ENCODE measurements at places on chromosomes 2 and 18.

GRCh38 chr2:96551605-96552314 is 15.2 kb downstream of the ARID5A start:
- no peak for DNase-seq

DNA sequence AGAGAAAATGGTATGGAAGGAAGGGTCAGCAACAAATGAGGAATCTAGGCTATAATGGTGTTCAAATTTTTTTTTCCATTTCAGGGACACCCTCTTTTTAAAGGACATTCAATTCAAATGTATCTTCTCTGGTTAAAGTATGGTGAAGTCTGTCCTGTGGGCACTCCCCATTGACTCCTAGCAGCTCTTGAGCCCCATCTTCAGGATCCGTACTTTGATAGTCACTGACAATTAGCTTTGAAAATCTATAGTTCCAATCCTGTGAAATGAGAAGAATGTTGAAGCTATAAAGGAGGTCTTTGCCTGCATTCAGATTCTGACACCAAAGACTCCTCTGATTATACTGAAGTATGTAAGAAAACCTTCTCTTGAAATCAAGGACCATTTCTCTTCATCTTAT is 43.3 kb downstream of the KCNH7 start:
- no peak for DNase-seq

DNA sequence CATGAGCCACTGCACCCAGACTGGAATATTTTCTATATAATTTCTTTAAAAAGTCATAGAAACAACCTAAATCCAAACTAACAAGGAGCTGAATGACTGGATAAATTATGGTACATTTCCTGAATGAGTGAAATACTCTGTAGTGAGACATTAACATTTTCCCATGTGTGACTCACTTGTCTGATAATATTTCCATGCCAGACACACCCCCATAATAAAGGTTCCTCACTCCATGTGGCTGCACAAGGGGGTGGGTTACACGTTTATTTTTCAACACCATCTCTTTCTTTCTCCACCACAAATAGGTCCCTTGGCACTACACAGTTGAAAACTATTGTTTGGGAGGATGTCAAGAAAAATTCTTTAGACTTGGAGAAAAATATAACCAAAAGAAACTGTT is 266.3 kb upstream of the LYPD1 start:
- no peak for DNase-seq

GRCh38 chr18:75131381-75132000 is 77.4 kb downstream of the PTGR3 start:
- no peak for DNase-seq

DNA sequence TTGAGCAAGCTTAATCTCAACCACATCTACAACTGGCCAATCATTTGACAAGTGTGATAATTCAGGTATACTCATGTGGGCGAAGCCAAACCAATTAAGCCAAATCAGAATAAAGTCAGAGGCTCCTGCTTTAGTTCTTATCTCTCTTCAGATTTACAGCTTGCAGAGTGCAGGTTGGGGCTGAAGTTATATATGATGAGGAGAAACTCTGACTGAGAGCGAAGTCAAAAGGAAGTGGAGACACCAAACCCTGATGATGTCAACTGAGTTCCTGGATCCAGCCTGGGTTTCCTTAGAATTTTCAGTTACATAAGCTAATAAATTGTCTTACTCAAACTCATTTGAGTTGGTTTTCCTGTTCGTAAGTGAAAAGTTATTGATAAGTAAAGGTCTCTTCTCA is 73.9 kb downstream of the ASXL2 start:
- no peak for DNase-seq

- no peak for DNase-seq
These were observed 110.7 kb downstream of the MDH1 start for GRCh38 chr2:63699549-63699839.

DNA sequence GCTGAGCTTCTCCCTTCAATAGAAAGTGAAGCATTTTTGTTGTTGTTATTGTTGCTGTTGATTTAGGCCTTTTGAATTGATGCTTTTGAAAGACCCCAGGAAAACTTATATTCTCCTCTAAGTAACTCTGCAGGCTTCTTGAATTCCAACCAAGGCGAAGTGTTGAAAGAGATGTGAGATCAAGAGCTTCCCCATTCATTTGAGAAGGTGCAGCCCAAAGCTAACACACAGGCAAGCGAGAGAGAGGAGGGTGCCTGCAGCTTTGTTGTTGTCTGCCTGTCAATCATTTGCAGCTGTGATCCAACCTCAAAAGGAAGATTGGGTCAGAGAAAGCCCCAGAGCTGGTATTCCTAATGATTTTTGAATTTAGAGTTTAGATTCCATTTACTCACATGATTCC is 963.6 kb upstream of the CNTNAP5 start:
- no peak for DNase-seq

DNA sequence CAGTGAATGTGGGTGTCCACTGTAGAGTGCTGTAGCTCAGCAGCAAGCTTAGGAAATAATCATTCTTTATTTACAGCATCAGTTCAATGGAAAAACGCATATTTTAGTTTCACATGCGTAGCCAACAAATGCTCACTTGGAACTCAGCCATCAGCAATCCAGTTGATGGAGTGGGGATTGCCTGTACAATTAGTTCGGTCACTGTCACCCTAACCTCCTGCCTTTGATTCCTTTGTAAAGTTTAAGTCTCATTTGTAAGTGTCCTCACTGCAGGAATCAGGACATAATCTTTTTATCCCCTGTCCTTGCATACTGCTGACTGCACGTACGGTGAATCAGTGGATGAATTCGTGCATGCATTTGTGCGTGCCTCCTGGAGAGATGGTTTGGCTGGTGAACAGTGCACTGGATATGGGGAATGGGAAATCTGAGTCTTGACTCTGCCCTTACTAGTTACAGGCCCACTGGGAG is 55.9 kb downstream of the RAB31 start:
- DNase-seq, result no peak

- no peak for DNase-seq
These were observed 51.1 kb upstream of the LGALSL start for GRCh38 chr2:64402876-64403275.

DNA sequence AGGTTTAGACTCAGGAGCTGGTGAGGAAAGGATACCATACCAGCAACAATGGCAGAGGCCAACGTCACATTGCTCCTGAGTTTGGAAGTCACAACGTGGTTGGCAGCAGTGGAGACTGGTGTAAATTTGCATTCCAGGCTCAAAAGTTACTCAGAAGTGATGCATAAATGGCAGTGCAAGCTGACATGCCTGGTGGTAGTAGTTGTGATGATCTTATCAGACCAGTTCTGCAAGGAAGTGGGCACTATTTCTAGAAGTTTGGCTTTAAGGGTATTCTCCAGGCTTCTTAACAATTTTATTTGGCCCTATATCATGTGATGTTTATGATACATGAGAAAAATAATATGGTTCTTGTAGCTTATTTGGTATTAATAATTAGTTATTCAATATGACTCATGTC is 37.8 kb downstream of the CXCR4 start:
- DNase-seq, result no peak

DNA sequence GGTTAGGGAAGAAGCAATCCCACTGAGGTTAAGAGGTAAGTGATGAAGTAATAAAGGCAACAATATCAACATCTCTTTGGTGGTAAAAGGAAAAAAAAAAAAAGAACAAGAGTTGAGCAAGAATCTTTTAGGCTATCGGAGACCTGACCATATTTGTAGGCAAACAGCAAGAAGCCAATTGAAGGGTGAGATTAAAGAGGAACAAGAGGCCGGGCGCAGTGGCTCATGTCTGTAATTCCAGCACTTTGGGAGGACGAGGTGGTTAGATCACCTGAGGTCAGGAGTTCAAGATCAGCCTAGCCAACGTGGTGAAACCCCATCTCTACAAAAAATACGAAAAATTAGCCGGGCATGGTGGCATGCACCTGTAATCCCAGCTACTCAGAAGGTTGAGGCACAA is 11.3 kb downstream of the VPS54 start:
- DNase-seq, result no peak

GRCh38 chr18:6521803-6522418 is 107.2 kb upstream of the L3MBTL4 start:
- no peak for DNase-seq

- peak; percentile 7 for DNase-seq
These were observed 117.4 kb upstream of the CWC22 start for GRCh38 chr2:180124273-180125139.

- DNase-seq, result no peak
These were observed 179.5 kb downstream of the PHLPP1 start for GRCh38 chr18:62894681-62895390.

DNA sequence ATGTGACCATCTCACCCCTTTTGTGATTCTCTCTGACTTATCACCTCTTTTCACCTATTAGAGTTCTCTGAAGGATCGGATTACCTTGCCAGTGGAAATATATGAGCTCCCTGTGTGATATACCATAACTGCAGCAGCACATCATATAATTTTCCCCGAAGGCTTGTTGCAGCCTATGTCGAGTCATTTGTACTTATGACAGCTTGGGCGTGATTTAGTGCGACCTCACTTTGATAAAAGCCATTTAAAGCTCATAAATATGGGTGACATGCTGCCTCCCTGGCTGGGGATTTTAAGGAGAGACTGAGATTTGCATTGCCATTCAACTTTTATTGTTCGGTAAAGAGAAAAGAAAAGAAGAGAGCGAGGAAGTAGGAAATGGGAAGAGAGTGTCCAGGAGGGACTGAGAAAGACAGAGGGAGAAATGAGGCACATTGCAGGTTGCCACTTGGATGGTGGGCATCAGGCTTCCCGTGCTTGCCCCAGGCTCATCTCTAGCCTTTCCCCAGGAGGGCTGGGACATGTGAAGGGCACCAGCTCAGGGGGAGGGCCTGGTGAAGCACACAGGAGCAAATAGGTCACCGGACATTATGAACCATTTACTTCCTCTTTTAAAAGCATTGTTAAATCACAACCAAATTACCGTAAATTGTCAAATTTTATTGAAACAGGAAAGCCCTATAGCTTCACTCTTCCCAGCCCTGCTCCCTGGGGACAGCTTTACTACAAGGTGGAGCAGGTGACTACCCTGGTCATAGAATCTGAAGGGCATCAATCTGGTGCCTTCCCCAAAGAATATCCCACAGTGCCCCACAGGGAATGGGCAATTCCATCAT is 161.3 kb downstream of the SETBP1 start:
- no peak for DNase-seq

GRCh38 chr2:144603334-144603733 is 83.4 kb upstream of the ZEB2 start:
- DNase-seq, result no peak

- DNase-seq, result no peak
These were observed 12.9 kb upstream of the MRO start for GRCh38 chr18:50832754-50833153.

- no peak for DNase-seq
These were observed 61.4 kb upstream of the CCDC195 start for GRCh38 chr2:224777559-224777930.

DNA sequence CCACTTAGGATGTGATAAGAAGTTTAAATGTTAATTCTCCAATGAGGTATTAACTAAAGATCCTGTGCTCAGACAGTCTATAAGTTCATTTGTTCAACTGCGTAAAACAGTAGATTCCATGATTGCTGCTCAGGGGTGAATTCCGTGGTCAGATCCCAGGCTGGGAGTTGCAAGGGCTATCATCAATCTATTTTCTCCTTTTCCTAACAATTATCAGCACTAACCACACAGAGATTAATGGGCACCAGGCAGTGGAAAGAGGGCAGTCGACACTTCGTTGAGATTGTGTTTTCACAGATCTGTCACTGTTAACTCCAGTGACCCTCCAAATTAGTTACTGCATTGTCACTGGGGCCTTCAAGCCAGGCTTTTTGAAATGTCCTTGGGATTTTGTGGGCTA is 154.1 kb upstream of the SPRED2 start:
- no peak for DNase-seq

DNA sequence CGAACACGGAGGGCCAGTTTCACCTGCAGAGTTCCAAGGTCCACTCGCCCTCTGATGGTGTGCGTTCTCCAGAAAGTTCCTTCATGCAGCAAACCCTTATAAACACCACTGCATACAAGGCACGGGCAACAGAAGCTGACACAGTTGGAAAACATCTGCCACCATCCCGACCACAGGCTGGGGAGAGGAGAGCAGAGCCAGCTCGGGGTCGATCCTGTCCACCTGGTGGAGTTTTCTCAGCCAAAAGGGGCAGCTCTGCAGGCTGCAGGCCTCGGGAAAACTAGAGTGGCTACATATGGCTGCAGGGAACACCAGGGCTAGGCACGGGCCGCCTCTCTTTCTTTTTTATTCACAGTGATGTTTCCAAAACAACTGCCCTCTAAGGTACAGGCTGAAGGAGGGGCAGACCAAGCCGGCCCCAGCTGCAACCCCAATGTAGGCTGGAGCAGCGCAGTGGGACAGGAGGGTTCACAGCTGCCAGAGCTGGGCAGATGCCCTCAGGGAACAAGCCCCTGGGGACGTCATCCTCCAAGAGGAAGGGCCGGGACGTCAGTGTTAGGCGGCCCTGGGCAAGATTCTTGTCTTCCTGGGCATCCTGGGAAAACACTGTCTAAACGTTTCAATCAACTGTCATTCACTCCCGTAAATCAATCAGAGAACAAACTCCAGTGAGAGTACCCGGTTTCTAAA is 274.7 kb downstream of the TWIST2 start:
- DNase-seq, result no peak

DNA sequence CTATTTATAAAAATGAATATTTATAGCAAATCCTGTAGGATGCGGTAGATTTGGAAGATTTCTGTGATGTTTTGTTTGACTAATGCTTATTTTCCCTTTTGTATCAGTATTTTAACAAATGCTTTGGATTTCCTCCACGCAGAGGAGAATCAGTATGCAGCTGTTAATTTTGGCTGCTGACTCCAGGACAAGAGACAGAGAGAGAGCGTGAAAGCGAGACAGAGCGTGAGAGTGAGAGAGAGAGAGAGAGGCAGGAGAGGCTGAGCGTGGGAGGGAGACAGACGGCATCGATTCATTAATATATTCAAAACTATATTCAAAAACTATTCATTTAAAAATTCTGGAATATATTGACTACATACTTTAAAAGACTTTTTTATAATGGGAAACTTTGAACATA is 62.5 kb downstream of the RRM2 start:
- no peak for DNase-seq

DNA sequence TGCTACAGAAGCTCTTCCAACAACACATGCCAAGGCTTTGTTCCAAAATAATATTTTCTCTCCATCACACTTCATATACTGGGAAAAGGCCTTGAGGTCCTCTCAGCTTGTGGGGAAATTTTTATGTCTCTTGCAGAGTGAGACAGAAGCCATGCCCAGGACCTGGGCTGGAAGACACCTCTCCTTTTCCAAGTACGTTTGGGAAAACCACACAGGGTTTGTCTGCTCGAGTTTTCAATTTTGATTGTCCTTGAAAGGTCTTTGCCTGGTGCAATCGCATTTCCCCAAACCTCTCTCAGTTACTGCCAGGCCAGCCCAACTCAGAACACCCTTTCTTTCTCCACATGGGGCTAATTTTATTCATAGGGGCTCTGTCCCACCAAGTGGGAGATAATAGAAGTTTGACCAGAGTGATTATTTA is 272.2 kb downstream of the OSR1 start:
- no peak for DNase-seq

- DNase-seq, result no peak
These were observed 142.4 kb downstream of the DDX1 start for GRCh38 chr2:15733867-15734673.
